ENCODE measurements at places on chromosomes 2 and 18.

GRCh38 chr2:218622606-218623365, 15.1 kb downstream of the PLCD4 start:
- peak; percentile 35 for DNase-seq

DNA sequence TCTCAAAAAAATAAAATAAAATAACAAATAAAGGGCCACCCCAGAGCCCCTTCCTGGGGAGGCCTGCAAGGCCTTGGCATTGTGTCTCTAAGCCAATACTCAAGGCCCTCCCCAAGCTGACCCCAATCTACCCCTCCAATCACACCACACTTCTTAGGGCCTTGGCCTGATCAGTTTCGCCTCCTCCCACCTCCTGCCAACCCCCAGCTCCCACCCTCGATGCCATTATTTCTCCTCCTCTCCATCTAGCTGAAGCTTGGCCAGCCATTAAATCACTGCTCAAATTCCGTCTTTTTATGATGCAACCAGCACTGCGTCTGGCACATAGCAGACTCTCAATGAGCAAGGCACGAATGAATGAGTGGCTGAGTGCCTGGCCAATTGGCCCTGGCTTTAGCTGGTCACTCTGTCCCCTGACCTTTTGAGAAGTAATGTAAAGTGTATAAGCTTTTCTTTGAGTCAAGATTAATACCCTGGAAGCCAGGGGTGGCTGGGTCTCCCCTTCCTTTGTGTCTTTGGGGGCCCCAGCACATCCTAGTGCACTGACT, 55.9 kb downstream of the SMAD7 start:
- DNase-seq, result no peak

DNA sequence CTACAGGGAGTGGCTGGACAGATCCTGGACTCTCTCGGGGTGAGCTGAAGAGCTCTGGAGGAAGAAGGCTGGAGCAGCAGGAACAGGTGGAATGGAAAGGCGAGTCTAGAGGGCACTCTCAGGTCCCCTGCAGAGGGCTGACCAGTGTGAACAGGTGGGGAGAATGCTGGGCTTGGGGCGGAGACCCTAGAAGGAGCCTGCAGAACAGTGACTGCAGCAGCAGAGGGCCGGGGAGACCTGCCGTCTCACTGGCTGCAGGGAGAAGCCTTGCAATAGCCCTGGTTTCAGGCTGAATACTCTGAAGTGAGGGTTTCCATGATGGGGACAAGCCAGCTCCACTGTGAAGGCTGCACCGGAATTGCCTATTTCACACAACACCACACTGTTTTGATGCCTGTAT, 626.7 kb upstream of the SALL3 start:
- no peak for DNase-seq

GRCh38 chr2:6999211-6999877, 82.1 kb downstream of the RNF144A start:
- no peak for DNase-seq

GRCh38 chr18:22765896-22766295, 167.2 kb upstream of the RBBP8 start:
- DNase-seq, result no peak

DNA sequence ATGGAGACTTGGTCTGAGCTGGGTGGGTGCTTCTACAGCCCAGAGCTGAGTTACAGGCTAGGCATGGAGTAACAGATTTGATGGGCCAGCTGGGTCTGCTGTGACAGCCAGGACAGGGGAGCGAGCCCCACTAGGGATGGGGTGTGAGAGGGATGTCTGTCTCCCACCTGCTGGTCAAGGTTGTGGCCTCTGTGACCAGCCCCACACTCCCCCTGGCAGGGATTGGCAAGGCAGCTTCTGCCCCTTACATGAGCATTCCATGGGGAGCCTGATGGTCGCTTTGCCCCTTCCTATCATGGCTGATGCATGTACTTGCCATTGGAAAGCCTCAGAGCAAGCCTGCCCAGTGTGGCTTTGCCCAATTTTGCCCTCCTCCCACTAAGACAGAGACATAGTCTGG, 162.0 kb upstream of the FIGN start:
- DNase-seq, result no peak

DNA sequence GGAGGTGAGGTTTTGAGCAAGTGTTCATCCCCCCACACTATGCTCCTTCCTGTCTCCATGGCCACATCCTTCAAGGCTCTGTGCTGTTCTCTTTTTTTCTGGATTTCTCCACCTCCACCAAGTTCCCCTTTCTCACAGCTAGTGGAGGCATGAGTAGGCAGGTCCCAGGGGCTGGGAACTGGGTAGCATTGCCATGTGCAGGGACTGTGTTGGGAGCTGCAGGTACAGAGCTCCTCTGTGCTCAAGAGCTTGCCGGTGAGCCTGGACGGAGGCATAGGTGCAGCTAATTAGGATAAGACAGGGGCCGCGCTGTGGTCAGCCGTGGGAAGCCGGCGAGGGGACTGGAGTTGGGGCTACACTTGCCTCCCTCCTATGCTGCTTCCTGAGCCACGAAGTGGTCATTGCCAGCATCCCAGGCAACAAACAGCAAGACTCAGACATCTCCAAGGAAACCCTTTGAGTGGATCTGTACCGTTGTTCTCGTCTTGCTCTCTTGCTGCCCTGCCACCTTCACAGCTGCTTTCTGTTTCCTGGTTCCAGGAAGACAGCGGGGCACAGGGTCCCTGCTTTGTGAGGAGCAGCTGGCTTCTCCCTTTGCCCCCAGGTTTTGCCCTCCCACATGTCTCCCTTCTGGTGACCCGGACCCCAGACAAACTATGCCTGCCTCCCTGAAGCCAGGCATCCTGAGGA, 36.9 kb downstream of the ATOH8 start:
- DNase-seq, result no peak

- DNase-seq, result peak; percentile 73
These were observed 79.2 kb downstream of the LONRF2 start for GRCh38 chr2:100242891-100243619.

DNA sequence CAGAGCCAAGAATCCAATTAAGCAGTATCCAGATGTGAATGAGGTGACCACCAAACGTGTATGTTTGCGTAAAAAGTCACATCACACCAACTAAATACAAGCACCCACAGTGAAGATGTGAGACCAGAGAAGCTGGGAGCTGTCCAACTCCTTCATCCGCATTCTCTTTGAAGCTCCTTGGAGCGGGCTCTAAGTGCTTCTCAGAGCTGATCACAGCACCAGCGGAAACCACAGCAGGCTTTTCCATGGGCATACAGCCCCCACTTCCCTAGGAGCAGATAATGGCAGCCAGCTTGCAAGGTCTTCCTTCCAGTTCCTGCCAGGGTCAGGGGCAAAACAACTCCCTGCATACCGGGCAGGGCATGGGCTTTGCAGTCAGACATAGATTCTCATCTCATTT, 36.4 kb downstream of the REEP1 start:
- DNase-seq, result no peak

GRCh38 chr2:168801961-168802858, at the start of gene NOSTRIN:
NOSTRIN (plus strand) TSS chr2:168802637; CDS start chr2:168802647, 10 bp downstream.
- no peak for DNase-seq

- no peak for DNase-seq
These were observed 253.7 kb downstream of the DYM start for GRCh38 chr18:49206717-49207116.

DNA sequence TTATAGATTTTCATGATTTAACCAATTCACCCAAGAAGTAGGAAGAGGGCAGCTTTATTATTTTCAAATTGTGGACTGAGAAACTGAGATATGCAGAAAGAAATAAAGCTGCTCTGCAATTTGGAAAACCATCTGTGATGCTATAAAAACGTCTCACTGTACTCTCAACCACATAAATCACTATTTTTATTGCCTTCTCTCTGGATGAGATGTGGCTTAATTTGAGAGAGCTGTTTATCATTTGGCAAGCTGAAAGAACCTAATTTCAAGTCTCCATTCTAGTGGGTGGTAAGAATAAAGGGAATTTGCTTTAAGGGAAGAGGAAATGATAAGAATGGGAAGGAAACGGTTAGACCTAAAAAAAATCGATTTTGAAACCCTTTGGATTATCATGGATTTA, 49.9 kb upstream of the CYP1B1 start:
- no peak for DNase-seq

- DNase-seq, result no peak
These were observed 27.9 kb downstream of the WIPF1 start for GRCh38 chr2:174569678-174570077.

GRCh38 chr2:199468561-199469513, 11.1 kb upstream of the SATB2 start:
- DNase-seq, result peak; percentile 22

- DNase-seq, result peak; percentile 44
These were observed 90.5 kb downstream of the ICOS start for GRCh38 chr2:204027091-204027490.

DNA sequence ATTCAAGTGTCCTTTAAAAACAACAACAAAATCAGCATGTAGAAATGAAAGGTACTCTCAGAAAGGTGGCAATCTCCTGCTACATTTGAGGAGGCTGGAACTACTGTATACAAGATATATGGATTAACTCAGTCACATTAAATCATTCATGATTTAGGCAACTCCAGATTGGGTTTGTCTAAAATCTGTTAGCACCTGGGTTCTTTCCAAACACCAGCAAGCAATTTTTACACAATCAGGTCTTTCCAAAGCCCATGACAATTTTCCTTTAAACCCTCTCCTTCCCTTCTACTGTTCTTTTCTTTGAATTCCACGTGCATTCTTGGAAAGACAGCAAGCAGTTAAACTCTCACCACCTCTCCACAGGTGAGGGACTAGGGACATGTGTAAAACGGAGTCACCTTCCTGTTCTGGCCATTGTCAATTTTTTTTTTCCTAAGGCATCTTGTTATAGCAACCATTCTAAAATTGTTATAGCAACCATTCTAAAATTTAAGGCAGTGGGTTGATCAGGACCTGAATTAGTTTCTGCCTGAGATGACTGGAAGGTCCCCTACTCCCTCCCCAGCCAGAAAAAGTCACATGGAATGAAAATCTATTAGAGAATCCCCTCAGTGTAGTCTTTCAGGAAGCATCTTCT, 113.9 kb downstream of the ANKRD44 start:
- no peak for DNase-seq

DNA sequence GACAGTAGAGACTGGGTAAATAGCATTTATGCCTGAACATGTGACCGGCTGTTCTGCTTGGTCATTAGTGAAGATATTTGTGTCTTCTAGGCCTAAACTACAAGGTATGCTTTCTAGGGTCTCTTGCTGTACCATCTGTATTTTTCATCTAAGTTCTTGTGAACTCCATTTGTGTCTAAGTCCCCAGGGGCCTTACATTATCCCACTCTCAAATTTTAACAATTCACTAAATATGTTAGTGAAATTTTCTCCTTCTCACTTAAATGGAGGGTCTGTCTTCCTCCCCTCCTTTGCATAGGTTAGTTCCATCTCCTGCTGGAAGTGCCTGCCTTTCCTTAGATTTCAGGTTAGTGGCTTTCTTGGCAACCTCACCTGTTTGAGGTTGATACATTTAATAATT, 382.6 kb downstream of the RAD51AP2 start:
- no peak for DNase-seq

DNA sequence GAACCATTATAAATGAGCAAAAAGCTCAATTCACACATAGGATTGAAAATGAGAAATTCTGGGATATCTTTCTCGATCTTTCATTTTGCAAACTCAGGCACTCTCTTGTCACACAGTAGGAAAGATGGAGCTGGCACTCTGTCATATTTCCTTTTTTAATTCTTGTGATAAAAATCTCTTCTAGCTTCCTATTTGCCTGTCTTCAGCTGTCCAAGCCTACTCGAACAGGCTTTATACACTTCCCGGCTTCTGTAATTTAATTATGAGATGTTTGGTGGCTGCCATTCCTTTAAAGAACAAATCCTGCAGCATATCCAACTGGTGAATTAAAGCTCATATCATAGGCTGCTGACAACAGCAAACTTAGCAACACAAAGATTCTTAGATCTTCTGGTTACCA, 1484.3 kb upstream of the PIK3C3 start:
- DNase-seq, result no peak

GRCh38 chr2:23569761-23570365, 184.9 kb downstream of the KLHL29 start:
- DNase-seq, result no peak

- DNase-seq, result peak; percentile 65
These were observed 155.9 kb downstream of the ESCO1 start for GRCh38 chr18:21444465-21445212.

DNA sequence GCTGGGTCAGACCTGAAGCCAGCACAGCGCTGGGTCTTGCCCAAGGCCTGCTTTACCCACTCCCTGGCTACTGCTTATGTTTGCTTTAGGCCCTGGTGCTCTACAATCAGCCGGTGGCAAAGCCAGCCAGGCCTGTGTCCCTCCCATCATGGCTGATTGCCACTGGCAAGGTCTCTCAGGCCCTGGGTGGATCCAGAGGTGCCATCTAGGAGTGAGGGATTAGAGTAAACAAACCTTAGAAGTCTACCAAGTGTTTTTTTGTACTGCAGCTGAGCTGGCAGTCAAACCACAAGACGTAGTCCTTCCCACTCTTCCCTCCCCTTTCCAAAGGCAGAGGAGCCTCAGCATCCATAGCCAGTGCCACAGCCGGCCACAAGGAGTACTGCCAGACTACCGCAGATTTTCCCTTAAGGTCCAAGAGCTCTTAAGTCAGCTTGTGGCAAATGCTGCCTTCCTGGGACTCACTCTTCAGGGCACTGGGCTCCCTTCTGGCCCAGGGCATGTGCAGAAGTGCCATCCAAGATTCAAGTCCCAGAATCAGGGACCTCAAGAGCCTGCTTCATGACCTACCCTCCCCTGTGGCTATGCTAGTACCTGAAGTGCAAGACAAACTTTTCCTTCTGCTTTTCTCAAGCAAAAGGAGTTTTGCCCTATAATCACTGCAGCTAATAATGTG, 20.0 kb downstream of the IL1RL2 start:
- no peak for DNase-seq

GRCh38 chr2:241350878-241351639, 5.0 kb upstream of the FARP2 start:
- DNase-seq, result no peak

DNA sequence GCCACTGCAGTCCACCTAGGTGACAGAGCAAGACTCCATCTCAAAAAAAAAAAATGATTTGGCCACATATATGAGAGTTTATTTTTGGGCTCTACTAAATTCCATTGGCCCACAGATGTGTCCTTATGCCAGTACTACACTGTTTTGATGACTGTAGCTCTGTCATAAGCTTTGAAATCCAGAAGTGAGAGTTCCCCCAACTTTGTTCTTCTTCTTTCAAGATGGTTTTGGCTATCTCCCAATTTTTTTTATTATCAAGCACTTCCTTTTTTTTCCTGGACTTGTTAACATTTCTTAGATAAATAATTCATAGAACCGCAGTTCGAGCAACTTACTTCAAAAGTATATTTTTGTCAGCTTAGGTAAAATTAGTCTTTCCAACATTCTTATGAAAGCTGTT, 96.9 kb downstream of the TSHZ1 start:
- no peak for DNase-seq

DNA sequence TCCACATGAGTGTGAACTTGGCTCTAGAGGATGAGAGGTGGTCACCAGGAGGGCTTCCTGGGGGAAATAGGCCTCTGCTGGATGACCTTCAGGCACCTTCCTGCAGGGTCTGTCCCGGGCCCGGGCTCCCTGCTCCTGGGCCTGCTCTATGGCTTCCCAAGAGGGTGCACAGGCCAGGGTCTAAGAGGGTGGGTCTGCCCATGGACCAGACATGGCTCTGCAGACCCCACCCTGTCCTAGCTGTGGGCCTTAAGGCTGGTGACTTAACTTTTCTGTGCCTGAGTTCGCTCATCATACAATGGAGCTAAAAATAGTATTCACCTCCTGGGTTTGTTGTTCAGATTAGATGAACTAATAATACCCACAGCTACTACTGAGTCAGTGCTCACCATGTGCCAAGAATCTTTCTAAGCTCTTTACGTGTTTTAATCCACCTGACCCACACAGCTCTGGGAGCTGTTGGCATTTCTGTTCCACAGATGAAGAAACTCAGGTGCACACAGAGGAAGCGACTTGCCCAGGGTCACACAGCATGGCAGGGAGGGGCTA, 14.4 kb downstream of the INHBB start:
- no peak for DNase-seq

GRCh38 chr2:191580581-191580980, 97.4 kb upstream of the NABP1 start:
- no peak for DNase-seq

Data from EL (cell line).